ENCODE measurements at places on chromosomes 6 and 20.

DNA sequence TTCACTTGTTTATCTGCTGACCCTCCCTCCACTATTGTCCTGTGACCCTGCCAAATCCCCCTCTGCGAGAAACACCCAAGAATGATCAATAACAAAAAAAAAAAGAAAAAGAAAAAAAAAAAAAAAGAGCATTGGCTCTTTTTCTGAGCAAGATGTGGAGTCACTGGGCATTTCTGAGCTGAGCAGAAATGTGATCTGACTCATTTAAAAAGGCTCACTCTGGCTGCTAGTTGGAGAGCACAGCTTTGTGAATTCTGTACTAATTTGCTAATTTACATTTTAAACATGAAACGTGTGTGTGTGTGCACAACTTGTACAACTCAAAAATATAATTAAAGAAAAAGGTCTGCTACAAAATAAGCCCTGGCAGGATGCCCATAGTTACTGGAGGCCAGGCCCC, 20.2 kb downstream of the SCML4 start:
- DNase-seq: no peak

GRCh38 chr6:51854876-51855275, 232.5 kb downstream of the PKHD1 start:
- peak; percentile 3 for DNase-seq

- peak; percentile 46 for DNase-seq
These were observed 709 bp downstream of the PPP1R16B start for GRCh38 chr20:38805958-38806854.

GRCh38 chr20:23010096-23010495, 25.0 kb upstream of the SSTR4 start:
- DNase-seq: no peak

DNA sequence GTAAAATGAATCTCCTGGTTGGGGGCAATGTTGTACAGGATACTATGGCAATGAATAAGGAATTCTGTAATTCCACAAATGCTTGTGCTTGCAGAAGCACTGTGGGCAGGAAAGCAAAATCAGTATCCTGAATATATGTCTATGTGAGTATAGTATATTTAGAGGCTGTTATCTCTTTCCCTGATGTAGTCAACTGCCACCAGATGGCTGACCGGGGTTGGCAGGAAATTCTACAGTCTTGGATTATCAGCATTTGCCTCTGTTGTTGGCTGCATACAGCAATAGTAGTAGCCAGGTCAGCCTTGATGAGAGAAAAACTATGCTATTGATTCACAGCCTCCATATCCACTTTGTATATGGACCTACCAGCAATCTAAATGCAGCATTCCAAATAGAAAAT, 425.1 kb upstream of the JAG1 start:
- no peak for DNase-seq
